ENCODE measurements at places on chromosomes 3 and 15. TPM values are rescaled to one million over a fixed set of nuclear protein-coding genes. Genes with fewer than 3 reads are reported as not detected.

- no peak for DNase-seq
Measured at GRCh38 chr3:180306155-180306554, 269.4 kb upstream of the PEX5L start.

GRCh38 chr3:190695994-190696393 lies 166.5 kb downstream of the GMNC start:
- no peak for DNase-seq

The TNNC1 gene
- total RNA-seq = 4.2 TPM

GRCh38 chr3:101039285-101039684 lies 46.1 kb upstream of the ABI3BP start:
- DNase-seq = no peak
